ENCODE measurements at places on chromosomes 12 and 14.
A peak's percentile ranks its signal among the peaks of the same experiment; 100 is the strongest.

DNA sequence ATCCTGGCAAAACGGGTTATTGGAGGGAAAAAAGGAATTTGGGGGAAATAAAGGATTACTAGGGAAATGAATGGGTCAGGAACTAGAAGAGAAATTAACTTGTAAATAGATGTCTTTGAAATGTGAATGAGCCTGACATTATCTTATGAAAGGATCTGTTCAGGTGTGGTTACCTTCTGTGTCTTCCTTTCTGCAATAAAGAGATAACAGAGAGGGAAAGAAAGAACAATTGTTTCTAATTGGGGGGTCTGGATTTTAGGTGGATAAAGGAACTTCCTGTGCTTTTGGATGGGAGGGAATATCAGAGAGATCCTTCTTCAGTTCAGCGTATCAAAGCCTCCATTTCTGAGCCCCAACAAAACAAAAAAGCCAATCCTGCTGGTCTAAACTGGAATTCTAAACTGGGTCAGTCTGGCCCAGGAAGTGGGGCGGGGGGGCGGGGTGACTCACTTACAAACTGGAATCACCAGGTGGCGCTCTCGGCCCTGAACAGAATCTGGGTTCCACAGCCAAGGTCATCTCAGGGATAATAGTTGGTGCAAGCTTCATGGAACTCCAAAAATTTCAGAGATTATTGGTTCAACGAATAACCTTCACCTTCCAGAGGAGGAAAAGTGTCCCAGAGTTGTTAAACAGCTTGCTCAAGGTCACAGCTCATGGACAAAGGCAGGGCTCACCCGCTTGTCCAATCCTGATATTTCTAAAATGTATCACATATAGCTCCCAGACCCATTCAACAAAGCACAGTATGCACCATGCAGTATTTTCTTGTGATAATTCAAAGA, 15.2 kb upstream of the PEBP1 start:
- peak; percentile 84 for DNase-seq

DNA sequence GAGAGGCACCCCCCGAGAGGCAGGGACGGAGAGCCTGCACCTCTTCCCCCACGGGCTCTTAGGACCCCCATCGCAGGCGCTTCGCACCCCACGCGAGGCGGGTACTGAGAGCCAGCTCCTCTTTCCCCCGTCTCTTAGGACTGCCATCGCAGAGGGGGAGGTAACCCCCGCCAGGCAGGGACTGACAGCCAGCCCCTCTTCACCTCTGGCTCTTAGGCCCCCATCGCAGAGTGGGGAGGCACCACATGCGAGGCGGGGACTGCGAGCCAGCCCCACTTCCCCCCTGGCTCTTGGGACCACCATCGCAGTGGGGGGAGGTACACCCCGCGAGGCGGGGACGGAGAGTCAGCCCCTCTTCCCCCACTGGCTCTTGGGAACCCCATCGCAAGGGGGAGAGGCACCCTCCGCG, 46.1 kb downstream of the DDX11 start:
- no peak for DNase-seq

DNA sequence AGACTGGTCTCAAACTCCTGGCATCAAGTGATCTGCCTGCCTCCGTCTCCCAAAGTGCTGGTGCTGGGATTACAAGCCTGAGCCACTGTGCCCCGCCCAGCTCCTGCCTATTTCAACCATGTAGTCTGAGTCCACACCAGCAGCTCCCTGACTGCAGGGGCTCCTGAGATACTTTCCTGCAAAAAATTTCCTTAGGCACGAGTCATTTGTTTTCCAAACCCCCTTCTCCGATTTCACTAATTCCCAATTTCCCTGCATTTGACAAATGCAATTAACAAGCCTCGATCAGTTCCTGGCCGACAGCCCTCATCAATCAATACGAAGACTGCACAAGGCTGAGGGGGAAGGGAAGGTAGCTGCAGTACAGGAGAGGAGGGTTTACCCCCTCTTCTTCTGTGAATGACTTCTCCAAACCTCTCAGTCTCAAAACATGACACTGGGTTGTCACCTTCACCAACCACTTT, 10.1 kb downstream of the PSMB5 start:
- no peak for DNase-seq

GRCh38 chr12:55933799-55934742, 3.1 kb downstream of the DGKA start:
- no peak for DNase-seq

GRCh38 chr12:16756833-16757555, 151.0 kb upstream of the LMO3 start:
- DNase-seq: no peak

Data from sigmoid colon (tissue), 7 donors.